G401 (cell line): ENCODE measurements at places on chromosomes 2 and 18.

- DNase-seq = peak; percentile 73
Observed at GRCh38 chr2:140177086-140177485, 1396.9 kb upstream of the NXPH2 start.

- DNase-seq = no peak
Observed at GRCh38 chr2:138217975-138218374, 253.7 kb downstream of the HNMT start.

- peak; percentile 51 for DNase-seq
Observed at GRCh38 chr2:198309673-198310280, 505.4 kb downstream of the PLCL1 start.

- no peak for DNase-seq
Observed at GRCh38 chr18:22465859-22466457, 48.2 kb upstream of the CTAGE1 start.

GRCh38 chr18:48020337-48021250, 90.1 kb upstream of the SMAD2 start:
- DNase-seq = no peak

GRCh38 chr18:36312806-36313395, 15.4 kb downstream of the FHOD3 start:
- no peak for DNase-seq

DNA sequence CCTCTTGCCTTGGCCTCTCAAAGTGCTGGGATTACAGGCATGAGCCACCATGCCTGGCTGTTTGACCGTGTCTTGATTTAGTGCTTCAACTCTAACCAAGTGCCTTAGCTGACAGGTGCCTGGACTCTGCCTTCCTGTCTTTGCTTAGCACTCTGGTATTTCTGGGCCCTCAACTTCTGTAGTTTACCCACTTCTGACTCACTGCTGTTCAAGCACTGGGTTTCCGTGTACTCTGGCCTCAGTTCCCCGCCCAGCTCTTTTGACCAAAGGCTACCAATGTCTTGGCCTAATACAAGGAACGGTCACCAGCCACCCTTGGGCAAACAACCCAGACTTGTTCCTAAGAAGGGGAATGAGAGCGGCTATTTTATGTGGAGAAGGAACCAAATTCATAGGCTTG, 35.7 kb upstream of the CABLES1 start:
- no peak for DNase-seq

- DNase-seq = no peak
Observed at GRCh38 chr2:215716956-215717355, 281.1 kb upstream of the FN1 start.

- DNase-seq = no peak
Observed at GRCh38 chr2:80086831-80087230, 217.7 kb downstream of the LRRTM1 start.

DNA sequence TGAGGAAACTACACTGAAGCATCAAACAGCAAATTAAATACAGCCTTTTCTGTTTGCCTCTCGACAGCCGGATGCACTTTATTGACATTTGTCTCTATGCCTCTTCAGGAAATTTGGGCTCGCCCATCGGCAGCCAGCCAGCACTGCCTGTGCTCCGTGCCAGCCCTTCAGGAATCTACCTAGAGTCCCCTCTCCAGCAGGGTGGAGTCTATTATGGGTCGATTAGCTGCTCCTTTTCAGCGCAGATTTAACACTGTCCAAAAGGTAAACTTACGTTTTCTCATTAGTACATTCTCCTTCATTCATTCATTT, 91.5 kb downstream of the MYCN start:
- DNase-seq = no peak

GRCh38 chr2:45178854-45179253, 169.6 kb upstream of the SIX2 start:
- no peak for DNase-seq

- DNase-seq = no peak
Observed at GRCh38 chr2:159003555-159003954, 35.1 kb downstream of the TANC1 start.

GRCh38 chr18:13547347-13547746, 179.0 kb downstream of the FAM210A start:
- peak; percentile 43 for DNase-seq

DNA sequence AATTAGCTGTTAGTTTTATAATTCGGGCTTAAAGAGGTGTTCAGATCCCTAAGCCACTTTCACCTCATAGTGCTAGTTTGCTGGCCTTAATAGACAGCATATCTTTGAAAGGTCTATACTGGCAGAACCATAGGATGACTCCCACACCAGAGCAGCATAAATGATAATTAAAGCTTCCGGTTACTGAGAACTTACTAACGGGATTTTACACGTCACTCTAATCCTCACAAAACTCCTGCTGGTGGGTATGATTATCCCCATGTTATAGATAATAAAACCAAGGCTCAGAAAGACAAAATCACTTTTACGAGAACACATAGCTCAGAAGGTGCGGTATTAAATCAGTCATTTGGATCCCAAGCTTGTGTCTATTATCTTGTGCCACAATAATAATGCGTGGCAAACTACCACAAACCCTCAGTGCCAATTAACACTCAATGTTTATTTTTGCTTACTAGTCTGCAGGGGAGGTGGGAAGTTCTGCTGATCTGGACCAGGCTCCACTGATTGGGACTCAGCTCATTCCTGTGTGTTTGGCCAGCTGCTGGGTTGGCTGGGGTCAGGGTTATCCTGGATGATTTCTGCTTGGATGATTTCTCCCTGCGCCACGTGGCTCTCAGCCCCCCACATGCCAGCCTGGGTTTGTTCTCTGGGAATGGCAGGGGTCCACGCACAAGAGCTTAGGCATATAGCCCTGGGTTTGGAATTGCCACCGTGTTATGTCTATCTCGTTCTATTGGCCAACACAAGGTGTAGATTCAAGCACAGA, 62.3 kb downstream of the TRIB2 start:
- no peak for DNase-seq

DNA sequence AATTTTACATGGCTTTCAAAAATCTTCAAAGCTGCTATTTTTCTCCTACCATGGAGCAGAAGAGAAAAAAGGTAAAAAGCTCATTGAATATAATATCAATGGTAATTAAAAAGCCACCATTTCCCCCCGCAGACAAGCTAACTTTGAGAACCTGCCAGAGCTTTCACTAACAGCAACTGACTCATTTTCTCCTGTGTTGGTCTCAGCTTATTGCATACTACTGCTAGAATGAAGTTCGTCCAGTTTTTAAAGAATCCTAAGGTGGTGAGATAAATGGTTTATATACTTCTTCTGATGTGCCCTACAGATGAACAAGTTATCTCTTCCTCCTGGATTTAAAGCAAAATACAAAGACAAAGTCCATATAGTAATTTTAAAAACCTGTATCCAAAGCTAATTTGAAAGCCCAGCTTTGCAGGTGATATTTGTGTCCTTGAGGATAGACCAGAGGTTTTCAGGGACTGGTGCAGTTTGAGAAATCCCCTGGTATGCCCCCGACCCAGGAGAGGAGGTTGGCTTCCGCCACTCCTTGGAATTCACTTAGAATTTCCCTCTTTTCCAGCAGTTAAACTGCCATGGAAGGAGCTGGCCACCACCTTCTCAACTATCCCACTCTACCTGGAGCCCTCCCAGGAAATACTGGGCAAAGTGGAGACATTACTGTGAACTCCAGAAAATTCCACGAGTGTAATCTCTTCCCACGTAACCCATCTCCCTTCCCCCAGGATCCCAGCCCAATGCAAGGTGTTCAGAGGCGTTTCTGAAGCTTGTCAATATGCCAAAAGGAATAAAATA, 17.5 kb downstream of the YPEL5 start:
- DNase-seq = no peak

DNA sequence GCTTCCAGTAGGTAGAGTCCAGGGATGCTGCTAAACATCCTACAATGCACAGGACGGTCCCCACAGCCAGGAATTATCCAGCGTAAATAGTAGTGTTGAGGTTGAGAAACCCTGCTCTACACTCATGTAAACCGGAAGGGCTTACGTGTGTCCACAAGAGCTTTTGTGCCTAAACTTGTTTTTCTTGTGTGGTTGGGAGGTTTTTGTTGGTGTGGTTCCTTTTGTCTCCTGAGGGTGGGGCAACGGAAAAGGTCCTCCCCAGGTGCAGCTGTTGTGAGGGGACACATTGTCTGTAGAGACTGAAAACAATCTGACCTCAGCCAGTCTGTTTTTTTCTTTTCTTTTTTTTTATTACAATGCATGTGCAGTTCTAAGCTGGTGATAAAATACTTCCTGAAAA, 72.7 kb upstream of the MGAT5 start:
- no peak for DNase-seq

DNA sequence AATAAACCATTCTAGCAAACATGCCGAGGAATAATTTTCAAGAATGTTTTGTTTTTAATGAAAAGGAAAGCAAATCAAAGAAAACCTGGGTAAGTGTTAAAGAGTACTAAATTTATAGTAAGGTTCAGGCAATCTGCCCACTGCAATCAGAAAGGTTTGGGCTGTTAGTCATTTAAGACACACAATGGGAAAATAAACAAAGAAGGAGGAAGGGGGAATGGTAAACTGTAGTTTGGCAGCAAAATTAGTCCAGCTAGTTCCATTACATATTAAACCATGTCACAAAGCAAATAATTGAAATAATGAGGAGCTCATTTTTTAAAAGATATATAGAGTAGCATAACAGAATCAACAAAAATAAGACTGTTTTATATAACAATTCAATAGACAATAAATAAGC, 87.5 kb upstream of the COPS8 start:
- DNase-seq = no peak

DNA sequence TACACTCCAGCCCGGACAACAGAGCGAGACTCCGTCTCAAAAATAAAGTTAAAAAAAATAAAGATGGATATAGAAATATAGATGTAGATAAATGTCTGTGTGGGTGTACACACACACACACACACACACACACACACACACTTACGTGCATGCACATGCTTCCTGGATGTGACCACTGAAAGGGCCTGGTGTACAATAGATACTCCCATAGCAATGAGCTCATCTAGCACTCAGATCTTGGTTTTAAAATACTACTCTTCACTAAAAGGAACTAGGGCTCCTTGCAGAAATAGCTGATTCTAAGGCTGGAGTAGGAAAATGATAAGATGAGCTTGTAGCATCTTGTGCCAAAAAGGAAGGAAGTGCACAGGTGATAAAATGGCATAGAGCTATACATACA, 39.1 kb downstream of the ROCK2 start:
- no peak for DNase-seq

DNA sequence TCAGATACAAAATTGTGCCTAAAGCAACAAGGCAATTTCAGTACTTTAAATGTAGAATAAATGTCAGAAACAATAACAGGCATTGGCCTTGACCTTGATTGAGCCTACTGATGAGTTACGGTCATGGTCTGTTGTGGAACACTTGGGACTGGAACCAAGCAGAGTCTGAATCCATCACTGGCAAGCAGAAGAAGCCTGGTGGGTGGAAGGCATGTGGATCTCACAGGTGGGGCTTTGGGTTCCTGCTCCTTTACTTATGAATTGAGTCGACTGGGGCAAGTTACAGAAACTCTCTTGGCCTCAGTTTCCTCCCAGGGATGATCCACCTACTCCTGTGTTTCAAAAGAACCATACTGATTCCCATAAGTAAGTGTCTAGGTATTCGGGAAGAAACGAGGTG, 102.3 kb downstream of the KCNF1 start:
- no peak for DNase-seq

DNA sequence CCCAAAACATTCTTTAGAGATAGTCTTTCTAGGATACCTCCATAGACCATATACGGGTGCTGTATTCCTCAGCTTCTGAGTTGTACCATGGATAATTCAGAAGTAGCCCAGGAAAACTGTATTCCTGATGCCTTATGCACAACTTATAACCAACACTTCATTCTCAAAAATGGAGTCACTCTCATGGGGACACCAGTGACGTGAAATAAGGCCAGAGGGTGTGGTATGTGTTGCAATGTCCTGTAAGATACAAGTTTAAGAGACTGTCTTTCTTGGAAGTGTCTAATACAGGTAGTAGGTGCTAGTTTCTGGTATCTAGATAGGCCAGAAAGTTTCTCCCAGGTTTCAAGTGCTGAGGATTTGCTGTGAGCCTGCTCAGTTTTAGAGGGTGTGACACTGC, 36.1 kb downstream of the COX7A2L start:
- no peak for DNase-seq

DNA sequence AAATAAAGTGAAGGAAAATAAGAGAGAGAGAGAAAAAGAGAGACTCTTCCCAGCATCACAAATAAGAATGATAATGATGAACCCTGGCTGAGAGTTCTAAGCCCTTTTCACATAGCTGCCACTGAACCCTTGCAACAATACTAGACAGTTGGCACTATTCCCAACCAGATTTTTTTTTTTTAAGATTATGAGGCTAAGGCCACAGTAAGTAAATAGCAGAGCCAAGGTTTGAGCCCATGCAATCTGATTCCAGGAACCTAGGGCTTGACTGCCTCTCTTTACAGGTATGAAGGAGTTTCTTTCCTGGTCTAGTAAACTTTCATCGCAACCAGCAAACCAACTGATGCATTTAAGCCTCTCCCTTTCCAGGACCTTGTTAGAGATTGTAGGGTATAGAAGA, 424.6 kb downstream of the NCKAP5 start:
- DNase-seq = no peak

DNA sequence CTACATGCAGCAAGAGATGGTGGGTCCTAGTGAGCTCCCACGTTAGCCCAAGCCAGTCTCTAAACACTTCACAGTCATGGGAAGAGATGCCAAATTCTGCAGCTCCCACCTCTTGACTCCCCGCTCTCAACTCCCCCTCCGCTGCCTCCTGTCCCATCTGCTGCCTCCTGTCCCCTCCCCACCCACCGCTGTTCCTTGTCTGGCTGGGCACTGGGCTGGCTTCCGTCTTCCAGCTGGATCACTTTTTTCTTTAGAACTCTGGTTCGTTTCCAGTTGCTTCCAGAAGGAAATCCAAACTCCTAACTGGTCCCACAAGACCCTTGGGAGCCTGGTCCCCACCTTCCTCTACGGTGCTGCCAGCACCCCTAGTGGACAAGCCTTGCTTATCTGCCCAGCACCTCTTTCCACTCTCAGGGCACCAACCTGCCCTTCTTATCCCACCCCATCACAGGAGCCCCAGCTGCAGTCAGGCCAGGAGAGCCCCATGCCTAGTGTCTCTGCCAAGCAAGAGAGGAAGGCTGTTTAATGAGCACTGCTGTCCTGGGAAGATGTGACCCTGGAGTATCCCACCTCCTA, 12.1 kb upstream of the TWIST2 start:
- DNase-seq = no peak

GRCh38 chr2:144472911-144473310, 47.0 kb downstream of the ZEB2 start:
- no peak for DNase-seq

- no peak for DNase-seq
Observed at GRCh38 chr2:169225906-169226305, 136.4 kb downstream of the LRP2 start.

DNA sequence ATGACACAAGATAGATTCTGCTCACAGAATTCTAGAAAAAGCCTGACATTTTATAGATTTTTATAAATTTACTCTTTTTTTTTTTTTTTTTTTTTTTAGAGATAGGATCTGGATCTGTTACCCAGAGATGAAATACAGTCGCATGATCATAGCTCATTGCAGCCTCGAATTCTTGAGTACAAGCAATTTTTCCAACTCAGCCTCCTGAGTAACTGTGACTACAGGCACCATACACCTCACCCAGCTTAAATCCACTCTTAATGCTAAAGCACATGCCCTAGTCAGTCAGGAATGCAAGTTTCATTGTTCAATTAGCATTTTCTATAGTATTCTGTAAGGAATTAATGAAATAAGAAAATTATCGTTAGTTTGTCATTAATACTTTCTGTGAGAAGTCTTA, 32.1 kb upstream of the WDR75 start:
- DNase-seq = no peak

- no peak for DNase-seq
Observed at GRCh38 chr18:75362435-75362834, 65.1 kb downstream of the SMIM21 start.
